ENCODE measurements at places on chromosomes 2 and 18.

- DNase-seq, result no peak
These were observed 272.8 kb downstream of the TWIST2 start for GRCh38 chr2:239120664-239121063.

DNA sequence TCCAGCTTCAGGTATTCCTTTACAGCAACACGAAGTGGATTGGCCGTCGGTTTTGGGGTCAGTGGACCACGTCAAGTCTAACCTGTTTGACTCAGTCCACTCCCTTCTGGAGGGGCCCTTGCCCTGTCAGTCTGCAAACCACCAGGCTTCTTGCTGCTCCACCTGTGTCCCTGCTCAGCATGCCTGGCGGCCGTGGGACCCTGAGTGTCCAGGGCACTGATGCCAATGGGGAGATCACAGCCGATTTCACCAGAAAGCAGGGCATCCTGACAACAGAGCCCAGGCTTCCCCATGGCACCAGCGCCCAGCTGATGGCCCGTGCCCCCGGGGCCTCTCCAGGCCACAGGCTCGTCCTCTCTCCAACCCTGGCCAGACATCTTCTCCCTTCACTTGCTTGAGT lies 41.2 kb upstream of the HS6ST1 start:
- DNase-seq, result no peak

- DNase-seq, result no peak
These were observed 119.7 kb downstream of the WDR7 start for GRCh38 chr18:56770873-56771272.

GRCh38 chr18:13241893-13242175 lies 23.3 kb downstream of the LDLRAD4 start:
- no peak for DNase-seq

DNA sequence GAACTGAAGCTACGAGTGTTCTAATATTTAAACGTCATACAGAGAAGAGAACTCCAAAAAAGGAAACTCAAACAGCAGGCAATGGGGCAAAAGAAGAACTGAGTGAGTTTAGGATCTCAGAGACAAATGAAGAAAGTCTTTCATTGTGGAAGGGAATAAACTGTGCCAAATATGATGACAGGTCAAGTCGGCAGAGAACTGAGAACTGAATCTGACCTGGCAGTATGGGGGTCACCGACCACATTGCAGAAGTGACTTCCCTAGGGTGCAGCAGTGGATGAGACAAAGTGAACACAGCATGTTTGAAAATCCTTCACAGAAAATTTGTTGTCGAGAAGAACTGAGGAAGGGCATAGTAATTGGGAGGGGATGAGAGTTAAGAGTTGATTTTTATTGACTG lies 55.9 kb downstream of the TTC21B start:
- no peak for DNase-seq

- no peak for DNase-seq
These were observed 133.5 kb upstream of the IL1R2 start for GRCh38 chr2:101858246-101858645.

- DNase-seq, result no peak
These were observed 70.6 kb downstream of the RPE start for GRCh38 chr2:210072922-210073509.

DNA sequence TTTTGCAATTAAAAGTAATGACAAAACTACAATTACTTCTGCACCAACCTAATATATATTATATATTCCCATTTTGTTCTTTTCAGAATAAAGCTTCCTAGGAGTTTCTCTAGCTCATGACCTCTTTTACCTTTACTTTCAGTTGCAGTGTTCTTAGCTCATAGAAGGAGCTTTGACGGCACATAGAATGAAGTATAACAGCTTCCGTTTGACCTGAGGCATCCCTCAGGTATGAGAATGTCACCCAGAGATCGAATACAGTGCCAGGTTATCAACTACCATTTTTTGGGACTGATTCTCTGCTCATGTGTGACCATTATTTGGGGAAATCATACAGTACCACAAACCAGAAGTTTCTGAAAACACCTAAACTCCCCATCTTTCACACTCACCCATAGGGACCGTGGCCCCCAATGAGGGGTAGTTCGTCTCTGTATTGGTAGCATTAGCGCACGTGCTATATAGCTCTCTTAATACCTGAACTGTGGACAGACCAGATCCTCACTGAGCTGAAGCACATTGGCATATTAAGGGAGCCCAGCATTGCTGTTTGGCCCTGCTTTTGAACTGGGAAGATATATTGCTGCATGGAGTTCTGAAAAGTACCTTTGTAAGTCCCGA lies 123.0 kb downstream of the SPTBN1 start:
- DNase-seq, result no peak

GRCh38 chr2:233250985-233251305 lies 528 bp upstream of the ATG16L1 start:
- no peak for DNase-seq
